ENCODE measurements at places on chromosomes 4 and X.
A peak's percentile ranks its signal among the peaks of the same experiment; 100 is the strongest.

- DNase-seq, result peak; percentile 30
These were observed 28.3 kb upstream of the ALG13 start for GRCh38 chrX:111652719-111653118.

DNA sequence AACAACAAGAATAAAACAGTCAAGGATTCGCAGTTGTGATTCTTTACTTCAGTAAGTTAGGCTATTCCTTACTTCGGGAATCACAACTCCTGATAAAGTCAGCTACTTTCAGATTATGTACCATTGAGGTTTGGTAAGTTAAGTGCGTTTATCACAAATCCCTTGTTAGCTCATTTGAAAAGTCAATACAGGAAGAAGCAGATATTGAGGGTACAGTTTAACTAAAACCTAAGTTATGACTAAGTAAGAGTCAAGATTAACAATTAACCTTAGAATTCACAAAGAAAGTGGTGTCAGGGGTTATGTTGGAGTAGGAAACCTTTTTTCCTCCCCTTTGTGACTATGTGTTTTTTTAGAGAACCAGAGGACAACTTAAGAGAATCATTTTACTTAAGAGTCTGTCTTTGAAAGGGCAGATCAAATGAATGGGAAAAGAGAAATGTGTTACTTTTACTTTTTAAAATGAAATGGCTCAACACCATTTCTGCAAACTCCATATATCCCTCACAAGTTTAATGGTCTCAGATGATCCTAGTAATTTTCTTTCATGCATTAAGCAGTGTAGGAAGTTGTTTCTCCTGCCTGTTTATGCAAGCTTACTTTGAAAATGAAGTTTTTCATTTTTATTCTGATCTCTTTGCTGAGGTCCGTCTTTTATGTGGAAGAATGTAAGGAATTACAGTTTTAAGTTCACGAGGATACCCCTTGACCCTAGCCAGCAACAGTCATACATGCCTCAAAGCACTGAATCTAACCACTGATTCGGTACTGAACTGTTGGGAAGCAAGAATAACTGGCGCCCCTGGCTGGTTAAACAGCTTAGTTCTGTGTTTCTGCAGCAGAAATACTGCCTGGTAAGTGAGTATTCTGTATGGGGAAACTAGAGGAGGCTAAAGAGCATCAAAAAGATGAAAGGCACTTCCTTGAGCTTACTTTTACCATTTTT lies 211.7 kb downstream of the SLC4A4 start:
- peak; percentile 5 for DNase-seq

GRCh38 chr4:6917461-6918271 lies 8.0 kb downstream of the TBC1D14 start:
- DNase-seq, result peak; percentile 93

GRCh38 chr4:112287258-112287989 lies 1.7 kb upstream of the TIFA start:
- DNase-seq, result no peak

- no peak for DNase-seq
These were observed 46.9 kb downstream of the WFS1 start for GRCh38 chr4:6316461-6317003.

GRCh38 chrX:42241421-42241820 lies 318.1 kb upstream of the CASK start:
- no peak for DNase-seq

- no peak for DNase-seq
These were observed 1375.3 kb downstream of the PCDH18 start for GRCh38 chr4:136156947-136157346.

DNA sequence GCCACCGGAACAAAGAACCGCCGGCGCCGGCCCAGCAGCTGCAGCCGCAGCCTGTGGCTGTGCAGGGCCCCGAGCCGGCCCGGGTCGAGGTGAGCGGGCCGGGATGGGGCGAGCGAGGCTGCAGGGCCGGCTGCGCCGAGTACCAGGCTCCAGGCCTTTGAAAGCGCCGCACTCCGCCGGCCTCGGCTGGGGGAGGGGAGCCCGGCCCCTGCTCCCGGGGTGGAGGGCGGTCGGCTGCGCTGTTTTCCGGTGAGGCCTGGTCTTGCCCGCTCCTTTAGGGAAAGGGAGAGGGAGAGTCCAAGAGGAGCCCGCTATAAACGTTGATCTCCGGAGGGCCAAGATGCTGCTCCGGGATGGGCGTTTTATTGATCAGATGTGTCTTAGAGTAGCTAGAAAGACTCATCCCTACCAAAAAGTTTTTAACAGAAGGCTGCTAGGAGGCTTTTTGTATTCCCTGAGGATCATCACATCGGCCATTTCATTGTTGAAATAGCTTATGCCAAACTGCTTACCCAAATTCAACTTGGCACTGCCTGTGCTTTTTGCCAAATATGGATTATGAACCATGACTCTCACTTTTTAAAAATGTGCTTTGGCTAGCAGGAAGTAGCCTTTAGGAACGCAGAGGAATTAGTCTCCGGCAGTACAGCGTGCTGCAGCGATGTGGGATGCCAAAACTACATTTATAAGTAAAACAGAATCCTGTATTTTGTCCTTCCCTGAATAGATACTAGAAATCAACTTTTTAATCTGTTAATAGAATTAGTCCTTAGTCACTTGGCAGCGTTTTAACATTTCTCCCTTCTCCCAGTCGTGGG lies 760 bp downstream of the TMEM165 start:
- DNase-seq, result peak; percentile 56
